ENCODE measurements at places on chromosomes 3 and 15. TPM values are rescaled to one million over a fixed set of nuclear protein-coding genes. Genes with fewer than 3 reads are reported as not detected.

Gene IGF2BP2
- 63.4 TPM for polyA plus RNA-seq

Gene SHQ1
- polyA plus RNA-seq, result 12.4 TPM

Gene REC114
- polyA plus RNA-seq, result not detected

Gene SLC12A1
- 4.3 TPM for polyA plus RNA-seq

Gene STXBP5L
- polyA plus RNA-seq, result 5.3 TPM

Gene ISG20
- polyA plus RNA-seq, result 6.0 TPM

Gene TGM5
- not detected for polyA plus RNA-seq

Gene PSMA4
- polyA plus RNA-seq, result 177 TPM

Gene NR2E3
- 0.86 TPM for polyA plus RNA-seq

Gene CLDN18
- 0.44 TPM for polyA plus RNA-seq

Gene MNS1
- polyA plus RNA-seq, result 9.0 TPM

Gene GOLGA8G
- polyA plus RNA-seq, result not detected

Gene SMCO1
- not detected for polyA plus RNA-seq

Gene NANOGP8
- not detected for polyA plus RNA-seq

Gene TASOR
- polyA plus RNA-seq, result 44.3 TPM

Gene ALDH1L1
- 75.2 TPM for polyA plus RNA-seq

Gene TMEM207
- not detected for polyA plus RNA-seq

Gene LTK
- polyA plus RNA-seq, result 0.66 TPM

Gene ASB14
- 1.4 TPM for polyA plus RNA-seq

Gene NRG4
- polyA plus RNA-seq, result 7.3 TPM

Gene PGBD4
- 2.3 TPM for polyA plus RNA-seq

Gene CLRN1
- polyA plus RNA-seq, result not detected

Gene SH2D7
- 0.92 TPM for polyA plus RNA-seq

Gene RARB
- polyA plus RNA-seq, result 15.3 TPM

Gene DAZL
- polyA plus RNA-seq, result 0.13 TPM

Gene RLBP1
- polyA plus RNA-seq, result 3.6 TPM

Gene C2CD4A
- polyA plus RNA-seq, result 0.86 TPM

Gene GNAT1
- polyA plus RNA-seq, result 0.72 TPM

Gene ITPKA
- polyA plus RNA-seq, result 1.8 TPM

Gene FAM81A
- polyA plus RNA-seq, result 23.9 TPM

Gene TRPM7
- polyA plus RNA-seq, result 22.7 TPM

Gene GDPGP1
- polyA plus RNA-seq, result 7.8 TPM

Gene TMEM212
- polyA plus RNA-seq, result 0.57 TPM

Gene MOBP
- 318 TPM for polyA plus RNA-seq

Gene RAD51
- polyA plus RNA-seq, result 6.3 TPM

Gene PEX5L
- polyA plus RNA-seq, result 14.1 TPM

Gene CFAP20DC
- polyA plus RNA-seq, result 2.8 TPM

Gene GALNT15
- polyA plus RNA-seq, result 7.8 TPM

Gene FSIP1
- polyA plus RNA-seq, result 3.6 TPM

Data from spinal cord (tissue), 10 donors.